ENCODE measurements at places on chromosomes 6 and 20.

GRCh38 chr6:73481969-73482368, 20.4 kb downstream of the MTO1 start:
- DNase-seq: no peak

DNA sequence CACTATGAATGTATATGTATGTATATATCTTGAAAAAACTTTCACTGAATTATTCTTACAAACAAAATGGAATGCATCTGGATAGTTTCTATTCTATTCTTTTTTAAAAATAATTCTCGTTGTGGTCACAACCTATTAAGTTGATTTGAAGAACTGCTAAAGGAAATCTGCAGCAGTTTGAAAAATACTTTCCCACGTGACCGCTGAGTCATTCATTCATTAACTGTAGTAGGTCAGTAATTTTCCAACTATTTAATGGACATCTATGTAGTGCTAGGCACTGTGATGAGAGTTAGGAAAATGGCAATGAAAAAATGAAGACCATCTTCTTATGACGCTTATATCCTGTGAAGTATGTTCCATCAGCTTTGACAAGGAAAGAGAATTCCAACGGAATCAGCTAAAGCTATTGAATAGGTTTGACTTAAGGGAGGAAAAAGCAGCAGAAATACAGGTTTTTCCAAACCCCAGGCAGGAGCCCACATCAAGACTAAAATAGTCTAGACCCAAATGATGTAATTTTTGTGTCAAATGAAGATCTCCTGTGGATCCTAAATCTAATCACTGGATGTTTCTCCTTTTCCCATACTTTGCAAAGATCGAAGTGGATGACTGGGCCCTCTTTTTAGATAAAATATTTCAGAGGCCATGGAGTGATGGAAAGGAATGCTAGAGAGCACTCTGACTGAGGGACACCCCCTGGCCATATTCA, 4.1 kb upstream of the EFHC1 start:
- DNase-seq: no peak

DNA sequence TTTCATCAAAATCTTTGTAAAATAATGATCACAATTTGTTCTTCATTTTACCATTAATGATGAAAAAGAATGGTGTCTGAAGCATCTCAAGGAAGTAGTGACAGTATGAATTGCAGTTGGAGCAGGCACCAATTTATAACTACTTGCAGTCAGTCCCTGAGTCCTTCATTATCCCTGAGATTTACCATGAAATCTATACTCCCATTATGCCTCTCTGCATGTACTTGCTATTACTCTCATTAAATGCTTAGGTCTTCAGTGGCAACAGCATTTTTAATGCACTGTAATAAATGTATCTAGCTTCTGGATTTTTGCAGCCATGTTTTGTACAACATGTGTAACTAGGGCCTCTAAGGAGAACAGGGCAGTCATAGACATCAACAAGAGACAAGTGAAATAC, 708.8 kb downstream of the EYS start:
- no peak for DNase-seq

- DNase-seq: no peak
These were observed 12.1 kb upstream of the PFDN4 start for GRCh38 chr20:54195483-54196472.

GRCh38 chr6:33590531-33591198, 10.6 kb upstream of the BAK1 start:
- DNase-seq: no peak

DNA sequence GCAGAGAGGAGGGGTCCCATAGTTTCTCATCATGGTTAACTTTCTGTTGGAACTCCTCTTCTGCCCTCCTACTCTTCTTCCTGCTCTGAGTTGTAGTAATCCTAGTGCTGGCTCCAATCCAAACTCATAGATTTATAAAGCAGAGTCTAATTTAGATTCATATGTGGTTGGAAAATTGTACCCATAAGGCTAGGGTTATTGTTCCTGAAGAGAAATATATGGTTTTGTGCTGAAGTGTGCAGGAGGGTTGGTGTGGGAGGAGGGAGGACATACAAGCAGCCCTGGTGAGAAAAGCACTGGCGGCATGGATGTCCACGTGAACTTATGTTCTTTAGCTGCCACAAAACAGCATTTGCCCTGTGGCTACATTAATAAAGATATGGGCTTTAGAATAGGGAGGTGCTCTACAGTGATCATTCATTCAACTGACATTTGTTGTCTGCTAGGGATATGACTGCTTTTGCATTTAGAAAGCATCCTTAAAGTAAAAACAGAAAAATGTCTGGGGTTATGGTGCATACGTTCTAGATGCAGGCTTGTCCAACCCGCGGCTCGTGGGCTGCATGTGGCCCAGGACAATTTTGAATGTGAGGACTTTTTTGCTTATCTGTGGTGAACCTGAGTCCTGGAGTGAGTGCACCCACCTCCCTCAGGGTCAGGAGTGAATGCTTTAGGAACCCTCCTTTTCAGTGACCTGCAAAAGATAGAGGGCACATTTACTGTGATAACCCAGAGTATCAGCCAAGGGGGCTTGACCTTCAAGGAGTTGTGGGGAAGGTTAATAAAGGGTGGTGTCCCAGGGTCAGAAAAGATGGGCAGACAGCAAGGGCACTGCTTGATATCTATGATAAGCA, 4.1 kb downstream of the HLA-A start:
- no peak for DNase-seq

- no peak for DNase-seq
These were observed 41.0 kb downstream of the CYP24A1 start for GRCh38 chr20:54132612-54133433.

DNA sequence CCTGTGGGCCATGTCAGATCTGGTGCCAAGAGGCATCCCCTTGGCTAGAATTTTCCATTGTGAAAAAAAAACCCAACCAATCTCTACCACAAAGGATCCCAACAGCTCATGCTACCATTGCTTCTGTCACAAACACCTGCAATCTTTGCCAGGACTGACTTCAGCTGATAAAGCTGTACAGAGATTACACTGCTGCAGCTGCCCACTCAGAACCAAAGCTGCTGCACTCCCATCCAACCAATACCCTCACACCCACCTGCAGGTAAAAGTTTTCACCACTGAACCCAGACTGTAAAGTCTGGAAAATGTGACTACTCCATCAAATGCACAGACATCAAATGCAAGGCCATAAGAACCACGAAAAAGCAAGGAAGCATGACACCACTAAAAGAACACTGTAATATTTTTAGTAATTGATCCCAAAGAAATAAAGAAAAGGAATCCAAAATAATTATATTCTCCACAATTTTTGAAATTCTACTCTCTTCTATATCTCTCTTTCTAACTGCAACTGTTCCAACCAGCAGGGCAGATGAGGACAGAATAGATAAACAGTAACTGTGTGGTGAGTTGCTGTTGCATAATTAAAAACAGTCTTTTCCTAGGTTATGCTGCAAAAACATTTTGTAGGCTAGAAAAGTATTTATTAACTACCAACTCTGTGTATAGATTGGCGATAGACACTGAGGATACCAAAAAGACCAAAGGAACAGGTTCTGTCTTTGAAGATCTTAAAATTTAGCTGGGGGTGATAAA, 128.0 kb upstream of the MCHR2 start:
- DNase-seq: no peak

- DNase-seq: no peak
These were observed 6.2 kb downstream of the NOL4L start for GRCh38 chr20:32578840-32579390.

DNA sequence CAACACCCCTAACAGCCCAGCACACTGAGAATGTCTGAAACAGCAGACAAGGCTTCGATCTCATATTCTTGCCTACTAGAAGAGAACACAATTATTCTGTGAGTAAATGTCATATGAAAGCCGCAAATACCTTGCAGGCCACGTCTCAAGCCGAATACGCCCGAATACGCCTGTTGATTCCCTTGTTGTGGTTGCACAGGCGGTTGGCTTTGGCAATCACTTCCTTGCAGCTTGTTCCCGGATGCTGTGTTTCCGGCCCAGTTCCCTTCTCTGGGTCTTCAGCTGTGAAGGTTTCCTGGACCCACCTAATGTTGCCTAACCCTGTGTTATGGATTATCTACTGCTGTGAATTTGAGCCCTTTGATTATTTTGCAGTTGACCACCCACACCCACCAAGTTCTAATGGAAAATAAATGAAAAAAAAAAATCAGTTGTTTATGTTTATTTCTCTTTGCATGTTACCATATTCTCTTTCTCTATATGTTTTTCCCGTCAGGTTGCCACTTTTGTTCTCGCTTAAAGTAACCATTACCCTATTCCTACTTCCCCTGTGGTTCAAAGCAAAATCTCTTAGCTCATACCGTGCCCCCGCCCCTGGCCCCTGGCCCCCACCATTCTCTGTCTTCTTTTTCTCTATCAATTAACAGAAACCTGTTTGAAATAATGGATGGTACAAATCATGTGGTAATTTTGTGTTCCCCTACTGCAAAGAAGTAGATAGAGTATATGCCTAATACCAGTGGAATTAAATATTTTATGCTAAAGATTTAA, 172.4 kb downstream of the ADGB start:
- no peak for DNase-seq

DNA sequence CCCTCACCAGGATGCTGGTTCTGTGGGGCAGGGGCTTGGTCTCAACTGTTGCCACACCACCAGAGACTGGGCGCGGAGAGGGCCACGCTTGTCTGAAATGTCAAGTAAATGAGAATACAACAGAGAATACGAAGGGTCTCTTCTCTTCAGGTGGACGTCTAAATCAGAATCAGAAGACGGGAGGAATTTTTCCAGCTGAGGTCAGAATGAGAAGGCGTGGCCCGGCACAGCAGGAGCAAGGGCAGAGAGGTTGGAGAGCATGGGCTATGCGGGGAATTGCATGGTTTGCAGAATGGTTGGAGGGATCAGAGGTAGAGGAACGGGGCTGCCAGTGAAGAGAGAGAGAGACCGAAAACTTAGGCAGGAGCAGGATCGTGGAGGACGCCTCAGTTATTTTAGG, 337.9 kb downstream of the QKI start:
- no peak for DNase-seq

DNA sequence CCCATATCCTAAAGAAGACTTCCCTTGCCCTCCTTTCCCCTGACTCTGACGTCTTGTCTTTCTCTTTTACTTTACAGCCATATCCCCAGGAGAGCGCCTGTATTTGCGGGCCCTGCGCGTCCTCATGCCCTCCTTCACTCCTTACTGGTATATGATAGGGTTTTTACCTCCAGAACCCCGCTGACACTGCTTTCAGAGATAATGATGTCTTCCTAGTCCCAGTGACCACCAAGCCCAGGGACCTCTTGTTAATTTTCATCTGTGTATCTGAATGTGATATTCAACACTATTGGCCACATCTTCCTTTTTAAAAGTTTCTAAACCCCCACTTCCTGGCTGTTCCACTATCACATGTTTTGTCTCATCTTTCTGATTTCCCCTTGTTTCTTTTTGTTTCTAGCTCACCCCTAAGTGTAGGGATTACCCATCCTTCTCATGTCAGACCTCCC, 102.0 kb downstream of the HIVEP1 start:
- DNase-seq: no peak

DNA sequence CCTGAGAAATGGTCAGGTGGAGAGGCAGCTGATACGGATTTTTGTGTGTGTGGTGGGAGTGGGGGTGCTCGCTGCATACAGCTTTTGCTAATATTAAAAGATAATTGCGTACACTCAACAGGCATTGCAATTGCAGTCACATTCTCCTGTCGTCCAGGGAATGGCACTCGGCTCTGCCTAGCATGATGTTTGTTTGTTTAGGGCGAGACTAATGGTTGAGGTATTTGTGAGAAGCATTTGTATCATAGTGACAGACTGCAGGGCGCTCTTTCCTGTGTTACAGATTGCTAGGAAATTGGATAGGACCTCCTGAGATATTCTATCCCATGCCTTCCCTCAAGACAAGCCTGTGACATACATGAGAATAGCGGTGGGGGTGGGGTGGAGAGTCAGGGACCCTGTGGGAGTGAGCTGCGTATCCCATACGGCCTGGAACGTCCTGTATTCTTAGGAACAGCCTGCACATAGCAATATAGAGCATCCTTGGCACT, 207.4 kb downstream of the SOX4 start:
- no peak for DNase-seq

GRCh38 chr6:15304337-15305042, 58.6 kb downstream of the JARID2 start:
- DNase-seq: no peak

GRCh38 chr6:166647896-166648295, 20.8 kb upstream of the RPS6KA2 start:
- DNase-seq: no peak

DNA sequence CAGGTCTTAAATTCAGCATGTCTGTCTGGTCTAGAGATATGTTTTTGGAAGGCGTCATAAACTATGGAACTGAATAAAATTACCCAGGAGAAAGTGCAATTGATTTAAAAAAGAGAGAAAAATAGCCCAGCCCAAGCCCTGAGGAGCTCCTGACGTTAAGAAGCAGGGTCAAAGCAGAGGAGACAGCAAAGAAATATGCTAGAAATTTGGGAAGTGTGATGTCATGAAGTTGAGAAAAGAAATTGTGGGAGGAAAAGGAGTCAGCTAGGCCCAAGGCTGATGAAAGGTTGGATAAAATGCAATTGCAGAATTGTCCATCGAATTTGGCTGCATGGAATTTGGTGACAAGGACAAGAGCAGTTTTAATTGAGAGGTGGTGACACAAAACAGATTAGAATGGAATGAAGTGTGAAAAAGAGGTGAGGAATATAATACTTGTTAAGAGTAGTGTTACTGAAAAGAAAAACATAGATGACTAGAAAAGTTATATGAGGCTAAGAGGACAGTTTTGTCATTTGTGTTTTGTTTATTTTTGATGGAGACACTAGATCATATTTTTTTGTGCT, 381.6 kb downstream of the LAMA2 start:
- no peak for DNase-seq

DNA sequence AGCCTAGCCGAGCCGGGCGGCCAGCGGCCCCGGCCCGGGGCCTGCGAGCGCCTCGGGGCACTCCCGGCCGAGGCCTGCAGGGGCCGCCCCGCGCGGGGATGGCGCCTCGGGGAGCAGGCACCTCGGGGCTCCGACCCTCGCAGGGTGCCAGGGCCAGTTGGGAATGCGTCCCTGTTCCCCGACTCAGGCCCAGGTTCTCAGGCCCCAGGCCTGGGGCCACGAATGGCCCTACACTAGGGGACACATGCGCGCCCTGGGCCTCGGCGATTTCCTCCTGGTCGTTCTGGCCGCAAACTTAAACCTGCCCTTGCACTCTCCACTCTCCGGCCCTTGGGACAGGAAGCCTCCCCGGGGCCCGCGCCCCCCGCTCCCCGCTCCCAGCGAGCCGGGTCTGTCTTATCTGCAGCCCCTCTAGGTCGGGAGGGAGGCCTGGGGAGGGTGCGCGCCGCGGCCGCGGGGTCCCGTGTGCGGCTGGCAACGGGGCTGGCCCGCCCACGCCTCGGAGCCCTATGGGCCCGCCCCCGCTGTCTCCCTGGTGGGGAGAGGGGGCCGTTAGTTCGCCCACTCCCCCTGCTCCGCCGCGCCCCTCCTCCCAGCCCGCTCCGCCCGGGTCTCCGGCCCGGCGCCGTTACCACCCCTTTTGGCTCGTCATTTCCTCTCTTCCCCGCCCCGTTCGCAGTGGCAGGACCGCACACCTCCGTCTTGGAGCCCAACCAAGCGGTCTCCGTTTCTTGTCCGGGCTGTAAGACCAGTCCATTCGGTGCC, 611 bp downstream of the NFYA start:
- DNase-seq: peak; percentile 66

All from C1 segment of cervical spinal cord (tissue), 14 donors.